ENCODE measurements at places on chromosomes 6 and 20. TPM values are rescaled to one million over a fixed set of nuclear protein-coding genes. Genes with fewer than 3 reads are reported as not detected.

GRCh38 chr6:32947552-32948465 lies 5.1 kb downstream of the HLA-DMA start:
- no peak for DNase-seq

The SLC12A5 gene
- polyA plus RNA-seq: 2.0 TPM

GRCh38 chr20:54205450-54205849 lies 2.4 kb upstream of the PFDN4 start:
- DNase-seq: no peak

DNA sequence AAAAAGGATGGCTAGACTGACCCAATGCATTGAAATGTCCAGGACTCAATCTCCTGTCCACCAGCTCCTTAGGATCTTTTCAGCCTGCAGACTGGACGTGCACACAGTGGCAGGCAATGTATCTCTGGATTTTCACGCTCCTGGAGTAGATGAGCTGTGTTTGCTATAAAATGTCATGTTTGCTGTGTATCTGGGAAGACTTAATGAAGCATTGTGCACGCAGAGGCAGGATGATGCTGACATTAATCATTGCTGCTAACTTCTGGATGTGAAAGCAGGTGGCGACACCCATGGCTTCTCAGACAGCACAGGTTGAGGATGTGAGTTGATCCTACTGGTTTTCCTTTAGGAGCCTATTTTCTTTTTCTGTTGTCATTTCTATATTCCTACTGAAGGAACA lies 133.1 kb upstream of the PCSK2 start:
- DNase-seq: no peak

DNA sequence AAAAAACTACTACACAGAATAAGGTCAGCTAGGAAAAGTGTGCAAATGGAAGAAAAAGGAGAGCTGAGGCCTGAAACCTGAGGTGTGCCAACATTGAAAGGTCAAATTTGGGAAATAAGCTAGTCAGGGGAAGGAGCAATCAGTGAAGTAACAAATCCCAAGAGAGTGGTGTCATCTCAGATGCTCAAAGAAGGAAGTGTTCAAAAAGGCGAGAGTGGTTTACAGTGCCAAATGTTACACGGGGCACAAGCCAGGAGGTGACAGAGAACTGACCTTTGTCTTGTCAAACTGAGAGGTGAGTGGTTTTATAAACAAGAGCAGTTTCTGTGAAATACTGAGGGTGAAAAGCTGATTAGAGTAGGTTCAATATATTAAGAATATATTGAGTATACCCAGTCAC lies 83.0 kb upstream of the TCF21 start:
- no peak for DNase-seq

DNA sequence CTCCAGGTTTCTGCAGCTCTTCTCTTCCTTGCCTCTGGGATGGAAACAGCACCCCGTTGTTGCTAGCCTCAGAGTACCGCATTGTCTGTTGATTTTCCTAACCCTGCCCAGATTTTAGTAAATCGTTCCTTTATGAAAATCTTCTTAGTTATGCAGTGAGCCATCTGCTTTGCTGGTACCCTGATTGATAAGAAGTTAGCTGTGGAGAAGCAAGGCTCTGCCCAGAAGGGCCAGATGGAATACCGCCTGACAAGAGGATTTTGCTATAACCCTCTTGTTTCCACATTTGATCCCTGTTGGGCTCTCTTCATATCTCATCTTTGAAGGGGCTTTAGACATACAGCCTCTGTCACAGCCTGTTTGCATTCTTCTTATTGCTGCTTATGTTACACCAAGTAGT lies 229.0 kb downstream of the CDKAL1 start:
- DNase-seq: no peak

DNA sequence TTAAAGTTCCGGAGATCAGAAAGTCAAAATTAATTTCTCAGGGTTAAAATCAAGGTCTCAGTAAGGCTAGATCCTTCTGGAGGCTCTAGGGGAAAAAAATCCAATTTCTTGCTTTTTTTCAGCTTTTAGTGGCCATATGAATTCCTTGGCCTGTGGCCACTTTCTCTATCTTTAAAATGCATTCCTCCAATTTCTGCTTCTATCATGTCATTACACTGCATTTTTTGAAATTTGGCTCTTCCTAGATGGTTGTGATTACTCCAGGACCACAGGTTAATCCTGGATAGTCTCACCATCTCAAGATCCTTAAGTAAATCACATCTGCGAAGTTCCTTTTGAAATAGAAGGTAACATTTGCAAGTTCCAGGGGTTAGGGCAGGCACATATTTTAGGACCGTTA lies 1294.9 kb upstream of the CITED2 start:
- DNase-seq: no peak

DNA sequence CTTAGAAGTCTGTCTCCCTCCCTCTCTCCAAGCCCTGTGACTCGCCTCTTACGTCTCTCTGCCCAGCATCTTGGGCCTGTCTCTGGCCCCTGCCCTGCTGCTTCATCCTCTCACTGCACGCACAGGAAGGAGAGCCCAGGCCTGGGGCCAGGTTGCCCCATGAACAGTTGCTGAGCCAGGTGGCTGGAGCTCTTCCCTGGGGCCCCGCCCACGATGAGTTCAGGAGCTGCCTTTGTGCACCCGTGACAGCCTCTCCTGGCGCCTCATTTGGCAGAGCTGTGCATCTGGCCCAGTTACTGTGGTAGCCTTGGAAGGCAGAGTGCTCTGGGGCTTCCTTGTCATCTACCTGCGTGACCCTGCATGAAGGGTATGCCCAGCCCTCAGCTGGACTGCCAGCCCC lies 44.5 kb downstream of the SLC52A3 start:
- DNase-seq: no peak

DNA sequence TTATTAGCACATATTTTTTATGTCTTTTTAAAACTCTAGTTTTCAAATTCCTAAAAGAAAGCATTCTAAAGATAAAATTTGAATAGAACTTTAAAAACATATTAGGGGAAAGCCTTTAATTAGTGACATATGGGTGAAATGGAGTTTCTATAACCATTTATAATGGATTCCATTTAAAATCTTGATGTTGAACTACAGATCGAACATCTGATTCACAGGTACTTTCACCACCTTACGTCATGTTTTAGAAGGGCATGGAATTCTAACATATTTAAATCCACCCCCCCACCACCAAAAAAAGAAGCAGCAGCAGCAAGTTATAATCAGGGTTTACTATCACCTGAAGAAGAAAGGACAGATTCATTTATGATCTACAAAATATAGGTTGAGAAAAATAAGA lies 298.4 kb downstream of the SMOC2 start:
- DNase-seq: no peak

The IL17F gene
- 0.17 TPM for polyA plus RNA-seq

DNA sequence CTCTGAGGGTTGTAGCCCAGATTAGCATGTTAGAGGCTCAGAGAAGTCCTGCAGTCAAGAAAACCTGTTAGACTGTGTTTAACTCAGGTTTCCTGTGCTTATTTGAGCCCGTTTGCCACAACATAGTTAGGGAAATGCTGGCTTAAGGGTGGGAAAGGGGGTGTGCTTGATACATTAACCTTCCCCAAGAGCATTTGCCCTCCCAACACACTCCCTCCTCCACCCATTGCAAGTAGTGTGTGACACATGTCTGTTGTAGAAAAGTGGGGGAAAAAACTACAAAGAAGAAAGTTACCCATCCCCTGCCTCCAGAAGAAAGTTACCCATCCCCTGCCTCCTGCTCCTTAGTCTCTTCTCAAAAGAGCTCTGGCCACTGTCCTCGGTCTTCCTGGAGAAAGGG lies 36.8 kb upstream of the MRPS18A start:
- DNase-seq: no peak

DNA sequence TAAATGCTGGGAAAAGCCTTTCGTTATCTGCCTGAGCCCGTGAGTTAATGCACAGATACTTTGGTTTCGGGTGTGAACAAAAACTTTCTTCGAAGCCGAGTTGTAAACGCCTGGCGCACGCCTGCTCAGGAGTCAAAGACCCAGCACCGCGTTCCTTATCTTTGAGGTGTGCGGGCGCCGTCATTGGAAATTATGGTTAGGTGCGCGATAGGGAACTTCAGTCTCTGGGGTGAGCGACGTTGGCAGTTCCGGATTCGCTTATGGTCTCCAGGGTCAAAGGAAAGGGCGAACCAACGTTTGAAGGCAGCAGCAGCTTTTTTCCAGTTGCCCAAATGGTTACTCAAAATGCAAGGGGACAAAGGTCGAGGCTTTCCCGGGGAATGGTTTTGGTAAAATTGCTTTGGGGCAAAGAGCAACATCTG lies 853 bp downstream of the SLC22A3 start:
- DNase-seq: no peak

DNA sequence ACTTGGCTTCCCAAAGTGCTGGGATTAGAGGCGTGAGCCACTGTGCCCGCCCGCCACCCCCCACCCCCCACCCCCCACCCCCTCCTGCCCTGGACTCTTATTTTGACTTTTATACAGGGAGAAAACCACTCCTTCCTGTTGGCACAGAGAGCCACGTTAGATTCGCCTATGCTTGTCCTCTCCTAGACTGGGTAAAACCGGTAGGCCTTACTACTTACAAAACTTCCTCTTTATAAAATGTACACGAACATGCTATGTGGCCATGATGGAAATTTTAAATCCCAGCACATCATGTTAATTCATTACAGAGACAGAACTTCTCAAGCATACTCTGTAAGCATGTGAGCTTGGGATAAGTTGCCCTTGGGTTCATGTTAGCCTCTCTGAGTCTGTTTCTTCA lies 124.2 kb downstream of the SLC24A3 start:
- no peak for DNase-seq

- DNase-seq: no peak
Measured at GRCh38 chr20:42609618-42610017, 580.1 kb downstream of the PTPRT start.

The NKAIN2 gene
- 40.0 TPM for polyA plus RNA-seq

The VNN1 gene
- polyA plus RNA-seq: 1.5 TPM

DNA sequence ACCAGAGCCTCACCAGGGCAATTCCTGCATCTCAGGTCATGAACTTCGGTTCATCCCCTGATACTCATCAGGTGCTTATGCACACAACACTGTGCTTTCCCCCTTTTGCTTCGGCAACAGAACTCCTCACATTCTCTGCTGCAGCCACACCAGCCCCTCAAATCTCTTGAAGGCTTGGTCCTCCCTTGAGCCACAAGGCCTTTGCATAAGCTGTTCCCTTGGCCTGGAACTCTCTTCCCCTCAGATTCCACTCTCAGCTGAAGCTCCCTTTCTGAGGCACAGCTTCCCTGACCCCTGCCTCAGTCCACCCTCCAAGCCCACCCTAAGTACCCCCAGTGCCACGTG lies 76.4 kb downstream of the NOL4L start:
- no peak for DNase-seq

The SIM1 gene
- polyA plus RNA-seq: 0.31 TPM

DNA sequence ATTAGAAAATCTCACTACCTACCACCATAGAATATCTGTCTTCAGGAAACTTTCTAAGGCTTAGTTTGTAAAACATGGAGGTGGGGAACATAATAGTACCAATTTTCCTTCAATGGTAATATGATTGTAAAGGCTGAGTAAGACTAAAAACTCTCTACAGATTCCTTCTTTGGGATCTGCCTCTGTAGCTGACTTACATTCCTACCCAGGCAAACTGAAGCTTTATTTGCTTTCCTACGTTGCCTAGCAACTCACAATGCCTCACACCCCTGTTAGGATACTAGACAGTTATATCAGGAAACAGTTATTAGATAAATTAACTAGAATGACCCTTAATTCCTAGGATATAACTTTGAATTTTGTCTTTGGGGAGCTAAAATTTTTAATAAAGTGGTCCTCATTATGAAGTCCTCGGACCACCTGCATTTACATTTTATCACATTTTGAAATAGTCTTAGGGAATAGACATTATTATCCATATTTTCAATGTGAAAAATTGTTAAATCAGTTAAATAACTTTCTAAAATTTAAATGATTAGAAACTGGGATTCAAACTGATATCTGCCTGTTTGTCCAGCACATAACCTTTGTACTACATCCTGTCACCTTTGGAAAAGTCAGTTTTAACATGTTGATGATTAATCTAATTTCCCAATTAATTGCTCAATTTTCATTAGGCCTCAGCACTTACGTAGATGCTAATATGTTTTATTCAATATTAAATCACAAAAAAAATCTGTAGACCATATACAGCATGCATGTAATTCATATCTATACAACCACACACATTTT lies 591.4 kb downstream of the RNF144B start:
- no peak for DNase-seq

The BCAS4 gene
- polyA plus RNA-seq: 4.8 TPM

- DNase-seq: no peak
Measured at GRCh38 chr6:62980724-62981123, 230.5 kb upstream of the FKBP1C start.

GRCh38 chr20:40655451-40655850 lies 33.6 kb downstream of the MAFB start:
- DNase-seq: no peak

- no peak for DNase-seq
Measured at GRCh38 chr6:168414336-168415097, 26.5 kb upstream of the SMOC2 start.

- DNase-seq: no peak
Measured at GRCh38 chr6:63295553-63296194, 24.1 kb downstream of the LGSN start.

DNA sequence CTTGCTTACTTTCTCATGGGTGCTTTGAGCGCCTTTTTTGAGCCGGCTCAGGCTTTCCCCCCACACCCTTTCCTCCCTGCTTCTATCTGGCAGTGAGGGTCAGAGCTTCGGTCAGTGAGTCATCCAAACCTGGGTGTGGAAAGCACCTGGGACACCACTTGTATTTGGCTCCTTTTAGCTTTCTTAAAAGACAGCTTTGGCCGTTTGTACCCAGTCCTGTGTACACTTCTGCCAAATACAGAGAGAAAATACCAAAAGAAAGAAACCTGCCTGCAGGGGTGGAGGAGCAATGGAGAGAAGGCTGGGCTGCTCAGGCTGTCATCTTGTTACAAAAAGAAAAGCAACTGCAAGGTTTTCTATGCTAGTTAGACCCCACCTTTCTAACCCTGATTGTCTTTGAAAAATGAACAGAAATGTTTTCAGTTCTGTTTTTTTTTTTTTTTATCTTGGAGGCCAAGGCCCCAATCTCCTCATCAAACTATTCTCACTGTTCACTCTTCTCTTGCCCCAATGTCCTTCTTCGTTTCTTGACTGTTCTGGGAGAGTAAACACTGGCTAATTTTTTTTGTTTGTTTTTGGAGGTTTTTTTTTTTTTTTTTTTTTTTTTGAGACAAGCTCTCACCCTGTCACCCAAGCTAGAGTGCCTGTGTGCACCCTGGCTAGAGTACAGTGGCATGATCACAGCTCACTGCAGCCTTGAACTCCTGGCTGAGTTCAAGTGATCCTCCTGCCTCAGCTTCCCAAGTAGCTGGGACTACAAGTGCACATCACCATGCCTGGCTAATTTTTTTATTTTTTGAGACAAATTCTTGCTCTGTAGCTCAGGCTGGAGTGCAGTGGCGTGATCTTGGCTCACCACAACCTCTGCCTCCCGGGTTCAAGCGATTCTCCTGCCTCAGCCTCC lies 76.4 kb downstream of the SSR1 start:
- DNase-seq: no peak

The OR2J3 gene
- not detected for polyA plus RNA-seq

The ARFGEF3 gene
- polyA plus RNA-seq: 8.6 TPM

The CPNE5 gene
- 11.1 TPM for polyA plus RNA-seq

GRCh38 chr6:161880056-161880455 lies 606.2 kb upstream of the AGPAT4 start:
- no peak for DNase-seq

The HDAC2 gene
- polyA plus RNA-seq: 257 TPM

The LAMP5 gene
- polyA plus RNA-seq: 6.3 TPM

The ANGPT4 gene
- 0.18 TPM for polyA plus RNA-seq

All from left renal pelvis (tissue), 4 donors.